ENCODE measurements at places on chromosomes 4 and X.

- DNase-seq, result no peak
Observed at GRCh38 chrX:129695937-129696336, 41.2 kb upstream of the APLN start.

DNA sequence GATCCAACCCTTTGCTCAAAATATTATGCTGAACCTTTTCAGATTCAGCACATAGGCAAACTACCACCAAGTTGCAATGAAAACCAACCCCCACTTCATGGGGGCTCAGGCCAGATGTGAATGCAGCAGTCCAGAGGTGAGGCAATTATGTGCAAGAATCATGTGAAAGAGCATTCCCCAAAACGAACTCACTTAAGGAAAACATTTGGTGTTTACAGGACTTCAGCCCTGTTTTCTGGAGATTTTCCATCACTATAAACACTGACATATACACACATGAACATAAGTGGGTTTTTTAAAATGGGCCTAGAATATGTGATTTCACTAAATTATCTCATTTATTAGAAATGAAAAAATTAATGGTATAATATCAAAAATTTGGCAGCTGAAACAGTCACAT, 31.5 kb downstream of the BMP3 start:
- DNase-seq, result no peak

DNA sequence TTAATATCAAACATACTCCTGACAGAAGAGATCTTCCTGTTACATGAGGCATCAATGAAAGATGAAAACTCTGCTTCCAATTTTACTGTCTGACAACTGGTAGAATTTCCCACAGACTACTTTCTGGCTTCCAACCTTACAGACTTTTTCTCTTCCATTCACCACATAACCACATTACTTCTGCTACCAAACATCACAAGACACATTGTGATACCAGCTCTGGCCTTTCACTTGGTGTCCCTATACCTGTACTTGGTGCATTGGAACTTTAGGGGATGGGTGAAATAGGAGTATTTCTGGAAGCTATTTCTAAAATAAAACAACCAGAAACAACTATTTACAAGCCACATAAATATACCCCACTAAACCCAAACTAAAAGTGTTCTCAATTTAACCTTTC, 20.5 kb downstream of the AMTN start:
- DNase-seq, result no peak

GRCh38 chr4:109179061-109179460, 123.4 kb downstream of the COL25A1 start:
- no peak for DNase-seq
